Stimulated activated CD4-positive, alpha-beta T cell treated with anti-CD3 and anti-CD28 coated beads, Interleukin-1b, Interleukin-23, amount 100 ng/mL, for 1 hour (primary cell): ENCODE measurements at places on chromosomes 2 and 18.

GRCh38 chr2:186477790-186478189 is 8.3 kb upstream of the ZC3H15 start:
- no peak for DNase-seq

DNA sequence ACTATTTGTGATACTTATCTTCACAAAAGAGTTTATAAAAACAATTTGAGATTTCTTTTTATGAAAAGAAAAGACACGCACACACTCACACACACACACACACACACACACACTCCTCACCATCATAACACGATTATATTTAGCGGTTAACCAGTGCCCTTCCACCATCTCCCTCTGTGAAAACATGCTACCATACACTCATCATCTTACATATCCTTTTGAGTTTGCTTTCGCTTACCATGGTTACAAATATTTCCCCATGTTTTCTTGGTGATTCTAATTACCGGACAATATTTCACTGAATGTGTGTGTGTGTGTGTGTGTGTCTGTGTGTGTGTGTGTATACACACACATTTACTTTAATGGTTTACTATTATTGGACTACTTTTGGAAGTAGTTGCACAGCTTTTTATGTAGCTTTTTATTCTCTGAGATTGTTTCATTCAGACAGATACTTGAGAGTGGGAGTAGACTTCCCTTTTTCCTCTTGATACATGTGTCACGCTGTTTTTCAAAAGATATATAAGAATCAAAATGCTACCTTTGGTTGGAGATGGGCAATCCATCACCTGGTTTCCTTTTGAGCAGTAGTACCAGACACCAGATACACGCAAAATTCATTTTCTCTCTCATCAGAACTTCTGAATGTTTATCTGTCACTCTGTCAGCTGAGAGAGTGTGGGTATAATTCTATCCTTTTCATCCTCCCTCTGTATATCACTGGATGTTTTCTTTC is 138.1 kb downstream of the SETBP1 start:
- no peak for DNase-seq

- no peak for DNase-seq
Measured at GRCh38 chr18:69035756-69036155, 237.9 kb downstream of the CCDC102B start.

GRCh38 chr2:215921895-215922294 is 91.5 kb downstream of the MREG start:
- DNase-seq, result no peak

- DNase-seq, result no peak
Measured at GRCh38 chr2:188314314-188315054, 22.8 kb downstream of the GULP1 start.

DNA sequence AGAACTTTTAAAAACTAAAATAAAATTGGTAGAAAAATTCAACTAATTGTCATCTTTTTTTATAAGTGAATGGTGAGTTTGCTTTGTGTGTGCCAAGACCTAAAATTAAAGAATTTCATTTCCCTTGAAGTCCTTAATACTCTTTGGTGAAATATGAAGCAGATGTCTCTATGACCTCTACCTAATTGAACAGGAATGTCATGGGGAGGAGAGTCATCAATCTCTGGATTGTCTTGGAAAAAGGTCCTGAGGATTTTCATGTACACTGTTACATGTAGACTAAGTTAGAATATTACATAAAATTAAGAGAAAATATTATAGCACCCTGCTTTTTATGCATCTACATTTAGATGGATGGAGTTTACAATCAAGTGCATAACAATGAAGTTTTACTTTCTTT is 177.9 kb upstream of the LRP1B start:
- no peak for DNase-seq

DNA sequence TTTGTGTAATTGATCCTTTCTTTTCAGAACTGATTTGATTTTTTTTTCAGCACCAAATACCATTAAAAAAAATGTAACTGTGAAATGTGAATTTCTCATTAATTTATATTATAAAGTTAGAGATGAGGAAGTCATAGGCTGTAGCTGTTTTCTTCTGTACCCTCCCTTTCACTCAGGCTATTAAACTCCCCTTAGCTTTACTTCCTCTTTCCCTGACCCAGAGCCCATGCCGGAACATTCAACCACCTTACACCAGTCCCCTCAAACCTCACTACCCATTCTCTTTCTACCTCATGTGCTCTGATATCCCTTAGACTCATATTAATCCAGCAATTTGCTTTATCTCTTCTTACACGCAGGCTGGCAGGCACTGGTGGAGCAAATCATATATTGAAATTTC is 12.4 kb downstream of the GALNT5 start:
- no peak for DNase-seq

DNA sequence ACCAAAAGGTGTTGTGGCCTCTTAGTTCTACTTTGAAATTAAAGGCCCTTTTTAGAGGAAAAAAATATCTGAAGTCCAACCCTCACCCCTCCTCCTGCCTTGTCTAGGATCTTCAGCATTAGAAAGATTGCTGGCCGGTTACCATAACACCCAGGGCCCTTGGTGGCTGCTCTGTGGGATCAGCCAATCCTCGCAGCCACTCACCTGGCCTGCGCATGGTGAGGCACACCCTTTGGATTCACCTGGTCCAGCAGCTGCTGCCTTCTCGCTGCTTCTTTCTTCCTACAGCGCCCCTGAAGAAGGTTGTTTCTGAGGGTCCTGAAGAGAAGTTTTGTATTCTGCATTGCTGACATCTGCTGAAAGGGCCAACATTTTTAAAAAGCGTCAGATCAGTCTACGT is 25.2 kb downstream of the DYTN start:
- no peak for DNase-seq
